Regular cardiac myocyte (primary cell): ENCODE measurements at places on chromosomes 6 and 20. TPM values are rescaled to one million over a fixed set of nuclear protein-coding genes. Genes with fewer than 3 reads are reported as not detected.

The OPRM1 gene
- total RNA-seq: not detected in 2 replicates

The LHFPL5 gene
- total RNA-seq: not detected in 2 replicates

The EFCAB8 gene
- under 0.01 and 0.38 TPM in 2 replicates for total RNA-seq

The KIAA1755 gene
- total RNA-seq: 2.5 and 3.1 TPM in 2 replicates

The TSBP1 gene
- total RNA-seq: not detected in 2 replicates

The TSPO2 gene
- total RNA-seq: not detected in 2 replicates

The BCAS1 gene
- total RNA-seq: under 0.01 and 0.19 TPM in 2 replicates
